ENCODE measurements at places on chromosomes 5 and 9.

GRCh38 chr9:32665101-32665500 lies 29.6 kb upstream of the TAF1L start:
- no peak for DNase-seq

DNA sequence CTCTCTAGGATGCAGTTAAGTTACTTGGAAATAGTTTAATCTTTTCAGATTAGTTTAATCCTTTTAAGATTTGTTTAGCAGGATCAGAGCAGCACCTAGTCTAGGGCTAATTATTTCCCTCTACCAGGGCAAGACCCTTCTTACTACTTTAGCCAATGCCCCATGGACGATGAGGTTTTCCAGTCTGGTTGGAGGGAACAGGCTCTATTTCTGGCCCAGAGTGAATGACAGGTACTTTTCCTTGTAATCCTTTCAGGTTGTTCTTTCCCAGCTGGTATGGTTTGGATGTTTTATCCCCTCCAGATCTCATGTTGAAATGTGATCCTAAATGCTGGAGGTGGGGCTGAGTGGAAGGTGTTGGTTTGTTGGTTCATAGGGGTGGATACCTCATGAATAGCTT lies 27.2 kb downstream of the PTTG1 start:
- DNase-seq = no peak

GRCh38 chr5:132431632-132432031 lies 58.9 kb downstream of the IRF1 start:
- no peak for DNase-seq

DNA sequence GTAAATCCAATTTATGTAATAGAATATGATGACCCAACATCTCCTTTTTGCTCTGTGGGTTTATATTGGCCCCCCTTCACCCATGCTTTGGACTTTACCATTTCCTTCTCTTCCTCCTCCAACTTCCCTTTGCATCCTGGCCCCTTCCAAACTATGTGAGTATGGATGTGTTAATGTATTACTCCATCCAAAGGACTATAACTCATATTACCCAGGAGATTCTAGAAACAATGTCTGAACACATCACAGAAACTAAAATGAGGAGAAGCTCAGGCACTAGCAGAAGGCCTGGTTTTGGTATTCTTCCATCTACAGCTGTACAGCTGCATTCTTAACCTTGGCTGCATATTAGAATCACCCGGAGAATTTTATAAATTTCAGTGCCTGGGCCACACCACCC lies 110.7 kb downstream of the PDE4D start:
- DNase-seq = no peak

Measured in esophagus squamous epithelium (tissue), 5 donors.